ENCODE measurements at places on chromosomes 7 and 10.

- DNase-seq = no peak
These were observed 66.4 kb upstream of the PDCD4 start for GRCh38 chr10:110805292-110805691.

- no peak for DNase-seq
These were observed 6.8 kb upstream of the TFEC start for GRCh38 chr7:116037401-116037800.

- DNase-seq = no peak
These were observed 417.9 kb upstream of the CNTNAP2 start for GRCh38 chr7:145698526-145699262.

- no peak for DNase-seq
These were observed 11.0 kb downstream of the GLCCI1 start for GRCh38 chr7:7979558-7979957.

- no peak for DNase-seq
These were observed 148.1 kb downstream of the HERPUD2 start for GRCh38 chr7:35546691-35547429.

DNA sequence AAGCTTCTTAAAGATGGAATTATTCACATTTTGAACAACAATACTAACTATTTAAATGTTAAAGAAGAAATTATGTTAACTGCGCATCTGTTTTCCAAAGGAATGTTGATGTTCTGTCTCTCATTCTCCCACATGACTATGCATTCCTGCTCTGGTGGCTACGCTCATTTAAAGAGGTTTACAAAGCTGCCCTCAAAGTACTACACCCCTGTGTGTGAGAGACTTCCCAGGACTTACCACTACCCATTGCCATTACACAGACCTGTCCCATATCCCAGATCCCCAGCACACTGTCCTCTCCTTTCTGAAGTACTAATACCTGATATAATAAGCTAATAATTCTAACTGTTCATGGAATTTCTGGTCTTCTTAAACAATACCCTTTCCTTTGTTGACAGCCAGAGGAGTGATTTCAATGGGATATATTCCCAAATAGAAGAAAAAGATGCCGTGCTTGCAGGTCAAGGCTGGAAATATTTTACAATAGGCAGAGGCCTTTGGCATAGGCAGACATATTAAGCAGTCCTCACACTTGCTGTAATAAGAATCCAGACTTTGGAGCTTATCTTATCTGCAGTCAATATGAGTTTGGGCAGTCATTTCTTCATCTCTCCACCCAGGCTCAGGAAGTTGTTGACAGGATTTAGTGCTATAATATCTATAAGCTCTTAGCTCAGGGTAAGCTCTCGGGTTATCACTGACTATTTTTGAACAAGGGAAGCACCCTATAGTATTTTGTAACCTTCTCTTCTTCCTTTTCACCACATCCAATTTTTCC, 12.2 kb downstream of the LIPF start:
- DNase-seq = no peak

DNA sequence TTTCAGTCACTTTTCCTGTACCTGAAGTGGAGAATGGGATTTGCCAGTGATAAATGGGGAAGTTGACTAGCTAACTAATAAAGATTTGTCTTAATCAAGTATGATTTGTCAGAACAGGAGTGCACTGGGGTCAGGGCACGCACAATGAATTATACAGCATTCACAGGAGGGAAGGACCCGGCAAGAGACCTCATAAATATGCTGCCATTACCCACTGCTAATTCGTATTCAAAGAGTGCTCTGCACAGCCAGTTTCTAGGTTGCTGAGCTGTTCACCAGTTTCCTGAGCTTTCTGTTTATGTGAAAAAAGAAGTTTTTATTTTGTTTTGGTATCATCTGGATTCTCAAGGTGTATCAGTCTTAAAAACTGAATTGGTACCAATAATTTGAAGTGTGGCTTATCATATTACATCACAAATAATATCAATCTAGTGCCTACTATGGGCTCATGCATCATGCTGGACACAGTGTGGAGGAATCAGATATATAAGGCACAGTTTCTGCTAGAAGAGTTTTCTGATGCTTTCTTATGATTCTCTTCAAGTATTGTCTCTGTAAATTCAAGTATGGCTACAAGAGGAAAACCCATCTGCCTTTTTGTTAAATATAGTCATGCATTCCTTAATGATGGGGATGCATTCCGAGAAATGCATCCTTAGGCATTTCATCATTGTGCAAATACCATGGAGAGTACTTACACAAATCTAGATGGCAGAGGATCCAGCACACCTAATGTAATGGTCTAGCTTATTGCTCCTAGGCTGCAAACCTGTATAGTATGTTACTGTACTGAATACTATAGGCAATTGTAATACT, 202.2 kb downstream of the VTI1A start:
- DNase-seq = no peak

DNA sequence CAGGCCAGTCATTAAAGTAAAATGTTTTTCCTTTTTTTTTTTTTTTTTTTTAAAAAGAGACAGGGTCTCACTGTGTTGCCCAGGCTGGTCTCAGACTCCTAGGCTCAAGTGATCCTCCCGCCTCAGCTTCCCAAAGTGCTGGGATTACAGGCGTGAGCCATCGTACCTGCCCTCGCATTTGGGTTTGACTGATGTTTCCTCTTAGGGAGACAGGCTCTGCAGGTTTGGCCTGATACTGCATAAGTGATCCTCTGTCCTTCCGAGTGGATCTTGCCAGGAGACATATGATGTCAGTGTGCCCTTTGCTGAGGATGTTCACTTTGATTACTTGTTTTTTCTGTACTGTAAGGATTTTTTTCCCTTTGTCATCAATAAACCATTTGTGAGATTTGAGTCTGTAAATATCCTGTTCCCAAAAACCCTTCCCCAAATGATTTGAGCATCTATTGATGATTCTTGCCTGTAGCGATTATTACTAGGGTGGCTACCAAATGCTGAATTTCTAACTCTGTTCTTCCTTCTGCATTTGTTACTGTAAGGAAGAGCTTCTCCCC, 19.7 kb downstream of the LIMK1 start:
- no peak for DNase-seq

GRCh38 chr7:10657201-10657600, 316.5 kb upstream of the PHF14 start:
- no peak for DNase-seq

GRCh38 chr7:112584290-112584689, 103.5 kb downstream of the LSMEM1 start:
- no peak for DNase-seq

GRCh38 chr10:85333594-85333993, 1005.2 kb downstream of the CCSER2 start:
- DNase-seq = no peak
